ENCODE measurements at places on chromosomes 1 and 21. TPM values are rescaled to one million over a fixed set of nuclear protein-coding genes. Genes with fewer than 3 reads are reported as not detected.

DNA sequence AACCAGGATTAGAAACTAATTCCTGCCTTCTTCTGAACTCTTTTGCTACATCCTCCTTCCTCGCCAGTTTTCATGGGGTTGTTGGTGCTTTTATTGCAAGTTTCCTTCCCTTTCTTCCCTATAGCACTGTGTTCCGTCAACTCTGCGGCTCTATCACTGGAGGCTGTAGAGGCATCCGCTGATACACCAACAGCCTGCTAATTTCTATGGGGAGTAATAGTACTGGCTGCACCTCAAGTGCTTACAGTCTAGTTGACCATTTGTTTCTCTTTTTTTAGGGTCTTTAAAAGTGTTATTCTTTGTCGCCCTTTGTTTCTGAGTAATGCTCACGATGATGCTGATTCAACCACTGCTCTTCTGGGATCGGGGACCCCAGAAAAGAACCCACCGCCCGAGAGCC lies 746 bp downstream of the MIS18A start:
- DNase-seq = peak; percentile 12

Gene NBPF10
- 1.3 TPM for total RNA-seq

- no peak for DNase-seq
Measured at GRCh38 chr1:236027104-236027503, 37.8 kb downstream of the NID1 start.

Gene FAM72A
- total RNA-seq = 2.3 TPM

DNA sequence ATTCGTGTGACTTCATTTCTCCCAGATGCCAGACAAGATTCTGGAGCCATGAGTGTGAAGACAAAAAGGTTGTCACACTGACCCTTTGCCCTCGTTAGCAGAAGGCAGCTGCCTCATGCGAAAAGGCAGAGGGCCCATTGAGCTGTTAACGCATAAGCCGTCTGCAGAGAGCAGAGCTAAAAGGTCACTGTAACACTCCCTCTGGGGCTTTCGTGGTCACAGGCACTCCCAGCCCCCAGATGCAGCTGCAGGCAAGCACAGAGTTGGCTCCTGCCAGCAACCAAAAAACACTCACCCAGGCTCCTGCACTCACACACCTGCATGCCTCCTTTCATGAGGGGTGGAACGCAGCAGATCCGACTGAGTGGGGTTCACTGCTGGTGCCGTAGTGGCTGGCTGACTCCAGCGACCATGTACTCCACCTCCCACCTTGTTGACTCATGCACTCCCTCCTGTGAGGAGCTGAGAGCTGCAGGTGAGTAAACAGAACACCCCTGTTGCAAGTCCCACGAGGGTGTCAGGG lies 287.5 kb downstream of the SMYD3 start:
- DNase-seq = peak; percentile 29

DNA sequence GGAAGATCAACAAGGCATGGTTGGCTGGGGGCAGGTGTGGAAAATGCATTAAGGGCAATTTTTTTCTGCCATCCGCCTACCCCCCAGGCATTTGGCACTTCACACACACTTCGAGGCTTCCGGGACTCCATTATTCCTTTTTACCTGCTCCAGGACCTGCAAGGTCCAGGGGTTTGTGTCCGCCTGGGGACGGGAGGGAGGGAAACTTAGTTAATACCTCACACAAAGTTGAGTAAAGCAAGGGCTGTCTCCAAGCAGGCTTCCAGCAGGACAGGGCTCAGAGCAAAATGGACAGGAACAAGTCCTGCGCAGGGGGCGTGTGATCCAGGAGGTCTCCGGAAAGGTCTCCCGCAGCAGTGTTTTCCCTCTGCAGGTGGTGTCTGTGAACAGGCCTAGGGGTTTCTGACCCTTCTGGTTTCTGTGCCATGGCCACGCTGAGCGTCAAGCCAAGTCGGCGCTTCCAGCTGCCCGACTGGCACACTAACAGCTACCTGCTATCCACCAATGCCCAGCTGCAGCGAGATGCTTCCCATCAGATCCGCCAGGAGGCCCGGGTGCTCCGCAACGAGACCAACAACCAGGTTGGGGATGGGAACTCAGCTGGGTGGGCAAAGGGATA lies 712 bp downstream of the TEKT2 start:
- no peak for DNase-seq

Gene SLAMF6
- total RNA-seq = not detected

- DNase-seq = no peak
Measured at GRCh38 chr1:181643631-181644030, 160.3 kb downstream of the CACNA1E start.

DNA sequence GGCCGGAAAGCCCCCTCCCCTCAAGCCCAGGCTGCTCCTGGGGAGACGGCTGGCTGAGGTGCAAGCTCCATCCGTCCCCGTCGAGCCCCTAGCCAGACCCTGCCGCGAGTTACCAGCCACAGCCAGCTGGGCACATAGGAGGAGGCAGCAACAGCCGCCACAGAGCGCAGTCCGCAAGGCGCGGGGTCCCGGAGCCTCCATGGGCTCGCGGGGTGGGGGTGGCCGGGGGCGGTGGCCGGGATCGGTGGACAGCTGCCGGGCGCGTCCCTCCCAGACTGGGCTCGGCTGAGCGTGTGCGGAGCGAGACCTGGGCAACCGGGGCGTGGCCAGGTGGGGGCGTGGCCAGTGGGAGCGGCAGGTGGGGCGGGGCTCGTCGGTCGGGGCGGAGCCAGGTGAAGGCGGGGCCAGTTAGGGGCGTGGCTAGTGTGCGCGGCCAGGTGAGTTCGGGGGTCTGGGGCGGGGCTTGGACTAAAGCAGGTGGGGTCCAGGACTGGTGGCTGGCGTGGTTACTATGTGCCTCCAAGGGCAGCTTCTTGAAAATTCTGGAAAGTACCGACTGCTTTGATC lies at the start of gene CD164L2:
Gene CD164L2 (minus strand): TSS at position 295 of the 567 bp plus-strand sequence. CDS start 94 bp downstream, at position 201.
- no peak for DNase-seq

- DNase-seq = no peak
Measured at GRCh38 chr1:151853411-151853943, at the start of gene THEM5. Gene THEM5, minus strand, starts transcription at chr1:151853712. Its CDS starts 147 bp downstream, at chr1:151853565.

Gene NTMT2
- not detected for total RNA-seq

Gene VPS13D
- 55.3 TPM for total RNA-seq

DNA sequence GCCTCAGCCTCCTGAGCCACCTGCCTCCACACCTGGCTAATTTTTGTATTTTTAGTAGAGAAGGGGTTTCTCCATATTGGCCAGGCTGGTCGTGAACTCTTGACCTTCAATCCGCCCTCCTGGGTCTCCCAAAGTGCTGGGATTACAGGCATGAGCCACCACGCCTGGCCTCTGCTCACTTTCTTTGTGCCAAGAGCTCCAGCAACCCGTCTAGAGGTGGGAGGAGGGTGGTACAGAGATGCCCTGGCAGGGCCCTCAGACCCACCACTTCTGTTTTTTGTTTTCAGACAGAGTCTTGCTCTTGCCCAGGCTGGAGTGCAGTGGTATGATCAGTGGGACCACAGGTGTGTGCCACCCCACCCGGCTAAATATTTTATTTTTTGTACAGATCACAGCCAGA lies 6.9 kb upstream of the SYNC start:
- no peak for DNase-seq

Gene PADI1
- total RNA-seq = 0.43 TPM

Gene FGGY
- total RNA-seq = 13.2 TPM

All from fibroblast of villous mesenchyme (primary cell).